ENCODE measurements at places on chromosomes 5 and 9. TPM values are rescaled to one million over a fixed set of nuclear protein-coding genes. Genes with fewer than 3 reads are reported as not detected.

GRCh38 chr5:175444060-175444904, at the start of gene DRD1:
Gene DRD1 (minus strand): TSS chr5:175444182. CDS start chr5:175443099, 1,083 bp downstream.
- peak; percentile 37 for DNase-seq

Gene CCDC152
- polyA plus RNA-seq = 0.70 TPM

- no peak for DNase-seq
Observed at GRCh38 chr5:73938280-73938937, 312.4 kb downstream of the ARHGEF28 start.

DNA sequence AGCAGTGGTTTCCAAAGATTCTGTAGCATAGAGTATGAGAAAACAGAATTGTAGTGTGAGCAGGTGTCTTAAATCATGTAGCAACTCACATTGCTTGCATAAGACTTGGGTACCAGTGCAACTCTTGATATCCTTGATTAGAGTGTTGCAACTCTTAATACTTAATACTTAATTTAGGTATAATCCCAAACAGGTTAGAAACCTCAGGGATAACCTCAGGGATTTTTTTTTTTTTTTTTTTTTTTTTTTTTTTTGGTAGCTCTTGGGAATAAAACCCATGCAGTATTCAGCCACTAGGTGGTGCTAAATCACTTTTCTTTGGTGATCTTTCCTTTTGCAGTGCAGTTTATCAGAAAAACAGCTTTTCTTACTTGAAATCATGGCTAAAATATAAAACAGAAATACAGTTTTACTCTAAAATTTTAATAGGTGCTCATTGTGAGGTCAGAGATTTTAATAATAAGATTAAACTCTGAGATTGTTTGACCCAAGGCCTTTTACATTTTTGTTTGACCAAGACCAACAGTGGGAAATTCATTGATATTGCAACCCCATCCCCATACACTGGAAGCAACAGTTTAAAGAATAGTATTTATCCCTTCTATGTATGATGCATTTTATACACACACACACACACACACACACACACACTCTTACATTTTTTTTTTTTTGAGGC, 55.3 kb downstream of the ERAP1 start:
- no peak for DNase-seq

DNA sequence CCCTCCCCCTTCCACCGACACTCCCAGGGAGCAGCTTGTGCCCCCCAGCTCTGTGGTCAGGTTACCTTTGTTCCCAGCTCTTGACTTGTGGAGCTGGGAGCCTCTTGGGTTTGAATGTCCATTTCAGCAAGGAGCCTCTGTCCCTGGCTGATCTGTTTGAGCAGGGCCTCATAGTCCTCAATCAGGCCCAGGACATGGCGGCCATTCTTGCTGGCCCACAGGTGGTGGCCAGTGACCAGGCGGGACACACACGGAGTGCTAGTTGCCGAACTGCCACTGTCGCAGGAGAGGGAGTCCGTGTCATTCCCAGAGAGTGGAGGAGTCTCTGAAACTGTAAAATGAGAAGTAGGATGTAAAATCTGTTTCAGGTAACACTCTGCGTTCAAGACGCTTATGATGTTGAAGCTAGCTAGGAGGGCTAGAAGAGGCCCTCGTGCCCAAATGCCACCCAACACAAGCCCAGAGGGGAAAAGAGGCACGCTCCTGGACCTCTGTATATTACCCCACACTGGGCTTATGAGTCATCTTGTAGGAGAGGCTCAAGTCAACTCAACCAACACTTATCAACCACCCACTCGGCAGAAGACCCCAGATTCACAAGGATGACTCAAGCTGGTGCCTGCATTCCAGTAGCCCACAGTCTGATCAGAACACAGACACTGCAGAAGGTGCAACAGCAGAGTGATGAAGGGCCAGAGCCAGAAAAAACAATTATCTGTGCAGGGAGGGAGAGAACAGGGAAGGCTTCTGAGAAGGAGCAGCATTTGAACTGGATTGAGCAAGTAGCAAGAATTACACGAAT, 177.0 kb downstream of the CDK5RAP2 start:
- DNase-seq = no peak

Gene ARID3C
- not detected for polyA plus RNA-seq

Gene ANKRD18B
- not detected for polyA plus RNA-seq

Gene ORM2
- polyA plus RNA-seq = not detected
